Hindlimb muscle (tissue), 1 donor: ENCODE measurements at places on chromosomes 12 and 14.

- DNase-seq: no peak
Measured at GRCh38 chr12:3107954-3108353, 30.8 kb downstream of the TSPAN9 start.

GRCh38 chr12:6205144-6205539 is 4.9 kb downstream of the CD9 start:
- DNase-seq: no peak

DNA sequence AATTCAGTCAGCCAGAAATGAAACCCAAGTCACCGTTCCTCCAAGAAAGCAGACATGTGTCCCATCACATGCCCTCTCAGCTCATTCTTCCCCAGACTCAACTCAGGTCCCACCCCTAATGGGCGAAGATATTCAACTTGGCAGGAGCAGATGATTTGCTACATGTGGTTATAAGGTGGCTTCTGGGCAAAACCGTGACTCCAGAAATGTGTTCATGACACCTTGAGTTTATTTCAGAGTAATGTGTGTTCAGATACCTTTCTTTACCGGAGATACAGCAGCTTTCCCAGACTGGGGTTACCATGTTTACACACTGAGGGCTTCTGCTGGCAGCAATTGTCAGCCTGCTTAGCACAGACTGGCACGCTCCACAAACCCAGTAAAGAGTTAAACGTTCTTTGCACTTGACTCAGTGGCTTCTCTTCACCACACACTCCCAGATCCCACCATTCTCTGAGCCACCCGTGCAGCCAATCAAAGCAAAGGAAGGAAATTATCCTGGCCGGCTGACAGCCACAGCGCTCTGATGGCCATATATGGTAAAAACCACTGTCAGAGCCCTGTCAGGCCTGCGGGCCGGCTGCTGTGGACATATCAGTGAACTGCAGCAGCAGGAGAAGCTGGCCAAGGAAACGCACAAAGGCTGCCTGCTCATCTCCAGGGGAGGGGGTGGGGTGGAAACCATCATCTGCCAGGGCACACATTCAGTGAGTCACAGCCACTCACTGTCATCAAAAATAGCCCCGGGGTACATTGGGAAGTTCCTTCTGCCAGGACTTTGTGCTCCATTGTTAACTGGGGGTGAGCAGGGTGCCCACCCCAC is 39.9 kb downstream of the CORO1C start:
- DNase-seq: peak; percentile 92

DNA sequence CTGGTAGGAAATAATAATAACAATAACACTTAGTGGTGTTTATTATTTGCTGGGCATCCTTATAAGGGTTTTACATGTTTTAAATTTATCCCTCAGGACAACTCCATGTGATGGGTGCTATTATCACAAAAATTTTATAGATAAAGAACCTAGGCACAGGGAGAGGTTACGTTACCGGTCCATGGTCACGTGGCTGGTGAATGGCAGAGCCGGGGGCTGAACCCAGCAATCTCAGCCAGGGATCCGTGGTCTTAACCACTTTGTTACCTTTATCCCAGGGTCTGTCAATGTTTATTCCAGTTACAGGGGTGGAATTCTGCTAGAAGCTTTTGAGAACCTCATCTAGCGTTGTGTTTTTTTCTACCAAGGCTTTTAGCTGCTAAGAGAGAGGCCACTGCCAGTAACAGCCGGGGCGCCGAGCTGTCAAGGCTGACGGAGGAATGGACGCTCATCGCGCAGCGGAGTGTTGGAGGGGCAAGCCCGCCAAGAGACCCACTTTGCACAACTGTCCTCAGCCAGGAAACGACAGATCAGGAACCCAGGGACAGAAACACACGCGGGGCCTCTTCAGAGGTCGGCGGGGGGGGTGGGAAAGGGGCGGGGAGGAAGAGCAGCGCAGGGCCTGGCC is 418 bp downstream of the AMN1 start:
- no peak for DNase-seq

GRCh38 chr12:106840243-106840642 is 65.8 kb downstream of the RIC8B start:
- no peak for DNase-seq

DNA sequence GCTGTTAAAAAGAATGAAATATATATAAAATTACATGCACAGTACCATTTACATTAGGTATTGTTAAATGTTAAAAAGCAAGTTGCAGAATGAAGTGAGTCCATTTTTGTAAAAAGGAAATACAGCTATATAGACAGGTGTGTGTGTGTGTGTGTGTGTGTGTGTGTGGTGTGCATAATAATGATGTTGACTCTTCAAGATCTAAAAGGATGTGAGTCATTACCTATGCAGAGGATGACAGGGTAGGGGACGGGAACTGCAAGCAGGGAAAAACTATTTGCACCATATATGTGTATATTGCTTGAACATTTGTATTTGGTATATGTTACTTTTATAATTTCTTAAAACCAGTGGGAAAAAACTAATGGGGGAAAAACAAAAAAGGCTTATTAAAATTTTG is 3.1 kb downstream of the C14orf39 start:
- no peak for DNase-seq

DNA sequence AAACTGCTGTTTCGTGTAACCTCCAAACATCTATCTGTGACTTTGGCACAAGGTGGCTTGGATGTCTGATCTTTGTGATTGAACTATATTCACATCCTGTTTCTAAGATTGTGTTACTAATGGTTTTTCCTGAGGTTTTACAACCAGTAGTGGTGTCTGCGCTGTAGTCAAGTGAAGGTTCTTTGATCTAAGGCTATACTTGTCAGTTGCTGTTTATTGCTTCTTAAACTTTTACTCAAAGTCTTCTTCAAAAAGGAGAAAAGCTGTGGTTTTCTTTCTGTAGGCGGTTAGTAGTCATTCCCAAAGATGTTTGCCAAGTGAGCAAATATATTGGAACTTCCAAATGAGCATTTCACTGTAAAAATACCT is 12.3 kb upstream of the CALM1 start:
- no peak for DNase-seq

DNA sequence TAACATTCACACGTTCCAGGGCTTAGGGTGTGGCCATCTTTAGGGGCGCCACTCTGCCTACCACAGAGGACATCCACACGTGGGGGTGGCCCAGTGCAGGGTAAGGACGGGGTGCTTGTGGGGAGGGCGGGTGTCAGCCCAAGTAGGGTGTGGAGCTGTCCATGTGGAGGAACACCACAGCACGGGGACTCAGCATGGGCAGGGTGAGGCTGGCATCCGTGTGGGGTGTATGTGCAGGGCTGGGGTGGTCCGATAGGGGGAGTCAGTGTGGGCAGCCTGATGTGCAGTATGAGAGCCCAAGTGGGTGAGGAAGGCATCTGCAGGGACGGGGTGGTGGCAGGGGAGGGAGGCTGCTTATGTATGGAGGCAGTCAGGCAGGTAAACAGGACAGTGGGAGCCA is 17.7 kb downstream of the PSMC1 start:
- DNase-seq: no peak
